ENCODE measurements at places on chromosomes 5 and 9.

DNA sequence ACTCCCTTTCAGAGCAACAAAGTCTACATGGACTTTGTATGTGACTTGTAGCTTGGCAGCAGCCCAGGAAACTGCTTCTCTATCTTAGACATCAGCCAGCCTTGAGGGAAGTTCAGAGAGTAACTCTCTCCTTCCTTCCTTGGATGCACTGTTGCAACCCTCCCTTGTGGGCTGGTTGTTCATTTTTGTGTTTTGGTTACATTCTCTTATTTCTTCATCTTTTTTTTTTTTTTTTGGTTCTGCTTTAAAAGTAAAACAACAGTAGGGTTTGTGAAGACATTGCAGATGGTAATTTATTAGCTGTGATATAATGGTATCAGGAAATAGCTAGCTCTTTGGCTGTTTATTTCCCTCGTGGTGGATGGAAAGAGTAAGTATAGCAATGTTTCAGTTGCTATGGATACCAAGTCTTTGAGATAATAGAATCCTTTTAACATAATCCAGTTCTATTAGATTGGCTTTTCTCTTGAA is 97.9 kb upstream of the MAMDC2 start:
- no peak for DNase-seq

- no peak for DNase-seq
Measured at GRCh38 chr9:69801989-69802388, 18.6 kb upstream of the CFAP95 start.

DNA sequence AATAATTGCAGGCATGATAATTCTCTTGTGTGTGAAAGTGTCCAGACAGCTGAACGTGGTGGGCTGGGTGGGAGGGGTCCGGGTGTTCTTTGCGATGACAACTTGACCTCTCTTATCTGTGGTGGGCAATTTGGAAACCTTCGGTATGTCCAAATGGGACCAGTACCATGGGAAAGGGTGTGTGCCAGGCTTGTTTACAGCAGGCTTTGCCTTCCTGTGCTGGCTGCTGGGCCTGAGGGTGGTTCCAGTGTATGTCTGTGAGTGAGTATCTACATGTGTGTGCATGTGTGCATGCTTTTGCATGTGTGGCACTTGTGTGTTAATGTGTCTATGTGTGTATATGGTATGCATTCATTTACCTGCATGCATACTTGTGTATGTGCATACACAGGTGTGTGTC is 166.4 kb downstream of the GADD45G start:
- no peak for DNase-seq

DNA sequence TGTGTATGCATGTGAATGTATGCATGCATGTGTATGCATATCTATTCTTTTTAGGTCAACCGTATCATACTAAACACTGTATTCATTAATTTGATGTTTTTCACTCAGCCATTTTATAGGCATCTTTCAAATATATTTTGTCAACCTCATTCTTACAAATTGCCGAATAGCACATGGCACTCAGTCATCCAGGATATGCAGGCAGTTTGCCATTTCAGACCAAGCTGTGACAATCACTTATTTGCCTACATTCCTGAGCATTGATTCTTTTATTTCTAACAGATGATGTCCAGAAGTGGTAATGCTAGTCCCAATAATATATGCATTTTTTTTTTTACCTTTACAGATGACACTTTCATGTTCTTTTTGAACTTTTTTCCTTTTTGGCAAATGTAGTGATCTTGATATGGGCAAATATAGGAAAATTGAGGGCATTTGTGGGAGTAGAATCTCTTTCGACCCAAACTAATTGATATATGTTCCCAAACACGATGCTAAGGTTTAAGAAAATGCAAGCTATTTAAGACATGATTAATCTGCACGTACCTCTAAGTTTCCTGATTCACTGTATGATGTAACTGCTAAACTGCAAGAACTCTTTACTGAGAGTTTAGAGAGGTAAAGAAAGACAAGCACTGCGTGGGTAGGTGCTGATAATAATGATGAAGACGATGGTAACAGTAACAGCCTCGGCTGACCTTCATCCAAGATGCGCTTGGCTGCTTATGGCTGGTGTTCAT is 153.9 kb upstream of the DAP start:
- DNase-seq, result no peak

- no peak for DNase-seq
Measured at GRCh38 chr9:98235126-98235525, 20.3 kb downstream of the TBC1D2 start.

DNA sequence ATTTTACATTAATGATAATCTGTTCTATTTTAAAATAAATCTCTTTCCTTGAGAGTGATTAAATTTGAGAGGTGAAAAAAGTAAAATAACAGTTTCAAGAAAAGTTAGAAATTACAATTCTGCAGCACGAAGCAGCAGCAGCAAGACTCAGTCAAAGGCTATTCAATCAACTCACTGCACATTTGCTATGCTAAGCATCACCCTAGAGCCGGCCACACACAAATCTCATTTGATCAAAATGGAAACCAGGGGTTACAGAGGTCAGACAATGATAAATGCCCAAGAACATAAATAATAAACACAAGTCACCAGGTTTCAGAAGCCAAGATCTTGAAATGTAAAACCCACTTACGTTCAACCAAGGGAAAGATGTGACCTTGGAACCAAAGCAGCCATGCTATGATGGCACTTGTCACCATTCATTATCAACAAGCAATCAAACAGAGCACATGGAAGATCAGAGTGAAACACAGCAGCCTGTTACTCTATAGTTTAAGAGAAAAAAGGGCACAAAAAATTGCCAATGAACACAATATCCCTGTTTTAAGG is 136.0 kb downstream of the EPB41L4A start:
- DNase-seq, result no peak

GRCh38 chr5:151463137-151464029 is 16.0 kb downstream of the SLC36A1 start:
- DNase-seq, result peak; percentile 46

DNA sequence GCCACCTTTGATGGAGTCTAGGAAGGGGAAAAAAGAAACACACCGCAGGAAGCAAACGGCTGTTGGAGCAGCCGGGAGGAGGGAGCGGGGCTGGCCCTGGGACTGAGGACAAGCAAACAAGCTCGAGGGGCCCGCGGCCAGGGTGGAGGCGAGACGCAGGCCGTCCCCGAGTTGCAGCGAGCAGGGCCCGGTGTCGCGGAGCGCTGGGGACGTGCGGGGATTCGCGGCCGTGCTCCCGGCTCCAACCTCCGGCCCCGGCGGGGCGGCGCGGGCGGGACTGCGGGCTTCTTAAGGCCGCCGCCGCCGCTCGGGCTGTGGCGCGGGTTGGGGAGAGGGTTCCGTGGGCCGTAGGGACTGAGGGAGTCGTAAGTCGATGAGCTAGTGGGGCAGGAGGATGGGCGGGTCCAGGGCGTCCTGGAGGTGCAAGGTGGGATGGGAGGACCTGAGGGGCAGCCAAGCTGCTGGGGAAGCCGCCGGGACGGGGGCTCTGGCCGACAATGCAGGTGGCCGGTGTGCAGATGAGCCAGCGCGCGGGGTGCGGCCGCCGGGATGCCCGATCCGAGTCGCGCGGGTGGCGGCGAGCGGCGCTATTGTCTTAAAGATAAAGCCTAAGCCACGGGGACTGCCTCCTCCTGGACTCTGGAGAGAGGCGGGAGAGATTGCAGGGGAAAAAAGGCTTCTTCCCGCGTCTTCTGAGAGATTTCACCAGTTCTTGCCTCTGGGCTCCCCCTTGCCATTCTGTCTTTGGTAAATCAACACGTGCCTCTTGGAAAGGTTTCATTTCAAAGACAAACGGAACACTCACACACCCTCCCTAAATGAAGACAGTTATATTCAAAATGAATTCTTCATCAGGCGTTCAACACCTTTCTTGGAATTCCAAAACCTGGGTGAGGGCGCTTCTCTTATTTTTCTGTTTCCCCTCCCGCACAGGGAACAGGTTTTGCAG is 1.6 kb upstream of the HAPLN1 start:
- peak; percentile 83 for DNase-seq

DNA sequence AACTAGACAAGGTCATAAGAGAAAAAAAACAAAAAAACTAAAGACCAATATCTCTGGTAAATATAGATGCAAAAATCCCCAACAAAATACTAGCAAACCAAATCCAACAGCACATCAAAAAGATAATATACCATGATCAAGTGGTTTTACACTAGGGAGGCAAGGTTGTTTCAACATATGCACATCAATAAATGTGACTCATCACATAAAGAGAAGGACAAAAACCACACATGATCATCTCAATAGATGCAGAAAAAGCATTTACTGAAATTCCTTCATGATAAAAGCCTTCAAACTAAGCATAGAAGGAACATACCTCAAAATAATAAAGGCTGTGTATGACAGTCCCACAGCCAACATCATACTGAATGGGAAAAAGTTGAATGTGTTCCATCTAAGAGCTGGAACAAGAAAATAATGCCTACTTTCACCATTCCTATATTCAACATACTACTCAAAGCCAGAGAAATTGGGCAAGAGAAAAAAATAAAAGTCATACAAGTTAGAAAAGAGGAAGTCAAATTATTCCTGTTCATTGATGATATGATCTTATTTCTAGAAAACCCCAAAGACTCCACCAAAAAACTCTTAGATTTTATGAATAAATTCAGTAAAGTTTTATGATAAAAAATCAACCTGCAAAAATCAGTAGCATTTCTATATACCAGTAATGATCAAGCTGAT is 72.2 kb upstream of the FAM169A start:
- DNase-seq, result no peak

GRCh38 chr9:91119679-91120078 is 242.0 kb downstream of the AUH start:
- no peak for DNase-seq

GRCh38 chr5:169648725-169649310 is 11.7 kb downstream of the DOCK2 start:
- no peak for DNase-seq

DNA sequence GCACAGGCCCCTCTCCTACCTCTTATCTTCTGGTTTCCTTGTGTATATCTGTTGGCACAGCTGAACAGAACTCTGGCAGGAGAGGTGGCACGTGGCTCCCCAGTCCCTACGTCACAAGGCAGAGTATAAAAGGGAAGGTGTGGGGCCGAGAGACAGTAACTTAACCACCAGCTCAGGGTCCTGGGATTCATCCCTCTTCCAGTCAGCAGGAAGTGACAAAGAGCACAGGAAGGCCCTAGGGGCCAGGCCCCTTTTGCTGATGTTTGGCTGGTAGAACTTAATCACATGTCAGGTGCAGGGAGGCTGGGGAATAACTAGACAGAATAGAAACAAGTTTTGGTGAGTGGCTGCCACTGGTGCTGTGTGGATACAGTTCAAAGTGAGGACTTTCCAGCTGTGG is 4.5 kb upstream of the ICE1 start:
- no peak for DNase-seq

DNA sequence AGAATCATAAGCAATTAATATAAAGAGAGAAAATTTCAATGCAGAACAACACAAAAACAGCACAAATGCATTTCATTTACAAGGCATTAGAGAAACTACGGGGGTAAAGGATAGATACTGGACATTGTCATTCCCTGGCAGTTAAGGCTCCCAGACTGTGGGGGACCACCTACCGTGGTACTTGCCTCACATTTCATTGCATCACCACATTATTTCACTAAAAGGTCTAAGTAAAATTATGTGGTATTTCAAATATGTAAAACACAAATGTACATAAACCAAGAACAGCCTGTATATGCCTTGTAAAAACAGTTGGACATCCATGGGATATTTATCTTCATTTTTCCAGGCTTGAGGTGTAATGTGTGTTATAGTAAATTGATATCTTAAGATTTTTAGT is 571.2 kb upstream of the ZNF462 start:
- DNase-seq, result no peak
